Left renal pelvis (tissue), 4 donors: ENCODE measurements at places on chromosomes 2 and 18.
A peak's percentile ranks its signal among the peaks of the same experiment; 100 is the strongest.

DNA sequence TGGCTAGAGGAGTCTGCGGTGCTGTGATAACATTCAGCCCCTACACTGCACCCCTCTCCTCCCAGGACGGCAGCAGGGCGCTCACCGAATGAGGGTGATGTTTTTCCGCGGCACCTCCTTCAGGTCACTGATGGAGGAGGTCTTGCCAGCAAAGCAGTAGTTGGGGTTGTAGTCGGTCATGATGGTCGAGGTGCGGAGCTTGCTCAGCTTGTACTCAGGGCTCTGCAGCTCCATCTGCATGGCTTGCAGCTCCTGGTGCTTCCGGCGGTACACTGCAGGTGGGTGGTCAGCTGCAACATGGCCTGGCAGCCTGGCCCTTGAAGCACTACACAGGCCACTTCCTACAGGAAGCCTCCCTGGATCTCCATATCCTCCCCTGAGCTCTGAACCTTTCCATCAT is 108.0 kb downstream of the CLIP4 start:
- no peak for DNase-seq

DNA sequence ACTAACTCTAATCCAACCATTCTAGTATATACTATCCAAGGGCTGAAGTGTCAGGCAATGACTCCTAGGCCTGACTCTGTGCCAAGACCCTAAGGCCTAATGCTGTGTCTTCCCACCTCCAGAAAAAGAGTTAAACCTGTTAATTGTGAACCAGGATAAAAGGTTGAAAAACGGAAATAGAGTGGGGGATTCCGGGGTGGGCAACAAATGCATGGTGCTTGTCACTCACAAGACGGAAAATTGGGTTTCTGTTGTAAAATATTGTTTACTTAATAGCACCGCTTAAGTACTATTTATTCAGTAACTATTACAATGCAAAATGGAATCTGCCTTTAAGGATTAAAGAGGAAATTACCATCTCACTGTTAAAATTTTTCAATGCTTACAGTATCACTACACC is 3.2 kb downstream of the STK17B start:
- DNase-seq: no peak

GRCh38 chr2:62447411-62447810 is 58.6 kb downstream of the TMEM17 start:
- no peak for DNase-seq

GRCh38 chr2:25131253-25131566 is 37.2 kb downstream of the POMC start:
- DNase-seq: no peak

- no peak for DNase-seq
These were observed 67.5 kb downstream of the PDK1 start for GRCh38 chr2:172623249-172623965.

DNA sequence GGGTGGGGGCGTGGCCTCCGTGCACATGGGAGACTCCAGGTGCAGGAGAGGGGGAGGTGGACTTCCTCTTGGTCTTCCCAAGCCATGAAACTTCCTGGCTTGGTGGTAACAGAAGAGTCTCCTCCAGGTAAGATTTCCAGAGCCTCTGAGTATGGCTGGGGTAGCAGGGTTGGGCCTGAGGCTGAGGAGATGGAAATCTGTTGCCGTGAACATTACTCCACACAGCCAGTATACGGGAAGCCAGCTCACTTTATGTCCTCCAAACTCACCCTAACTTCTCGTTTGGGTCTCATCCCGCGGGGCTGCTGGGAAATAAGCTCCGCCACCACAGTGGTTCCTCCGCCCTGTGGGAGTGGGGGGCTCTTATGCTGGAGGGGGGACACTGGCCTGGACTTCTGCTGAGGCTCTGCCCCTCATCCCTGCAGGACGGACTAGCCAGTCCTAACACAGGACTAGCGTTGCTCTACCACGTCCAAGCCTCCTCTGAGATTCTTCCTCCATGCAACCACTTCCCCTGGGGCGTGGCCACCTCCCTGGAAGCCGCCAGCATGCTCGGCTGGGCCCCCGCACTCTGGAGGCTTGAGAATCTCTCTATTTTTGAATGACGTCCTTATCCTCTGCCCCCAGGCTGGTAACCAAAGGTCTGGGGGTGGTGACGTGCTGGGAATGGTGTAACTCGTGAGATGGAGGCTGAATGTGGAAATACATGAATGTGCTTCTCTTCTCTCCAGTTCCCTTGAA is 777 bp upstream of the RAB17 start:
- DNase-seq: no peak

GRCh38 chr2:240586198-240586918 is at the start of gene CAPN10:
Gene CAPN10, plus strand, starts transcription at chr2:240586734. Its CDS starts 178 bp downstream, at chr2:240586912.
- peak; percentile 88 for DNase-seq

- DNase-seq: no peak
These were observed 254.3 kb downstream of the RBM43 start for GRCh38 chr2:151007365-151007764.

DNA sequence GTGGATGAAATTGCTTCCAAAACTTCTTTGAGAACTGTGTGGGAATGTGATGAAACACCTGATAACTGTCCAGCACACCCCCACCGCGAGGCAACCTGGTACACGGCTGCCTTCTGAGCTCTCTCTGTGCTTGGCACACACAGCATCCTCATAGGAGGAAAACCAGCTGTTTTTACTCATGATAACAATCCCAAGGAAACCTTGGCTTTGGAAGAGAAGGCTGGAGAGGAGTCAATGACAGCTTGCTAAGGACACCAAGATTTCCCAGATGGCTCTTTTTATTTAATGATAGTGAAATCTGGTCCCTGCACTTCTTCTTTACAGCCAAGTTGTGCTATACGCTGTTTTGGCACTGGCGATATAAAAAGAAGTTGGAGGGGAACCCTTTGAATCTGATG is 232.5 kb upstream of the FN1 start:
- no peak for DNase-seq

- no peak for DNase-seq
These were observed 238.0 kb upstream of the SALL3 start for GRCh38 chr18:78741381-78742217.

DNA sequence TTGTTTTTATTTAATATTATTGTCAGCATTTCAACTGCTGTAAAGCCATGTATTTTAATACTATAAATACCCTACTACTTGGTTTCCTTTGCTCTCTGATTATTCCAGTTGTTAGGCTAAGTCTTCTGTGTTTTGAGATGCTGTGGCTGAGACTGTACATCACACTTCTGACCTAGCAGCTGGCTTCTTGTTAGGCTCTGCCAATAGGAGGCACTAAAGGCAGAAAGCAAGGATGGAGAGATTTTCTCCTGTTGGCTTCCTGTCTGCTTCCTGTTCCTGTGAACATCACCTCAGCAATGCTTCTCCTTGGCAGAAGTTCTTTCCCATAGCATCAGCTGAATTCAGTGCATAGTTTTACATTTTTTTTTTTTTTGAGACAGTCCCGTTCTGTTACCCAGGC is 68.3 kb upstream of the YPEL5 start:
- no peak for DNase-seq

DNA sequence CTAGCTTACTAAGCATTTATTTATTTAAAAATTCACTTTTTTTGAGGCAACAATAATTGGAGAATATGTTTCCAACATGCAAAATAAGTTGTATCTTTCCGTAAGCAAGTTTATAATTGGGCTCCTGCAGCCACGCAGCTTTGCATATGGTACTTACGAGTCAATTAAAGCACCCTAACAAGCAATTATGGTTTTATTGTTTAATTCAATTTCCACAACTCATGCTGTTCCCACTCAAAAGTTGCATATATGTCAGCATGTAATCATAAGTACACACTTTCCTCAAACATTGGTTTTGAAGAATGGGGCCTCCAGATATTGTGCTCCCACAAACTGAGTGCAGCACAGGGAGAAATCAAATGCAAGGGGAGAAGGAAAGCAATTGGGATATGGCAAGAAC is 585.1 kb upstream of the HNMT start:
- DNase-seq: no peak

DNA sequence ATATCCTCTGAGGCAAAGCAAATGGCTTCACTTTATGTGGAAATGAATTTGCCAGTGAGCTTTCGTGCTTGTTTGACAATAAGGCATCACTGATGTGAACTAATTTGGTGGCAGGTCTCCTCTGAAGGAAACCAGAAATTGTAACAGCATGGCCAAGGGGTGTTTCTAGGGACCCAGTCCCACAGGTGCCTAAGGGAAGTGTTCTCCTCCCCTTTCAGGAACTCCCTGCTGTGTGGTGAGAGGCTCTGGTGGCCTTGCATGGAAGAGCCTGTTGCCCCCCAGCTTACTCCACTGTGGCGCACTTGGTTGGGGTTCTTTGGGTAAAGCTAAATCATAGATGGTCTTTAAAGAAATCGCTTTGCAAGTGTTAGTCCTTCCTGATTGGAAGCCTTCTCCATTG is 20.4 kb downstream of the RAB12 start:
- no peak for DNase-seq

DNA sequence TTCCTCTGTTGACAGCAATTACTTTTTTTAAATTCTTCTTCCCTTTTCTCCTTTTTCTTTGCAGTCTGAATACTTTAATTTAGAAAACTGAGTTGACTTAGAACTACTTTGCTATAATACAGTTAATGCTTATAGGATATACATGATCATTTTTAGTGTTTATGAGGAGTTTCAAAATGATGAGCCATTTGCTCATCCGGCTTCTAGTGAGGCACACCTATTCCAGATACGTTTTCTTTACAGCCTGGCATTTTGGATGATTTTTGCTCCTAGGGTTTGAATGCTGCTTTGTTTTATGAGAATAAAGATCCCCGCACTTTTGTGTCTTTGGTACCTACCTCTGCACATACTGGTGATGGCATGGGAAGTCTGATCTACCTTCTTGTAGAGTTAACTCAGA is 52.8 kb downstream of the EIF5B start:
- DNase-seq: no peak
